ENCODE measurements at places on chromosomes 5 and 9.

- no peak for DNase-seq
Observed at GRCh38 chr5:11547730-11548129, 356.5 kb downstream of the CTNND2 start.

DNA sequence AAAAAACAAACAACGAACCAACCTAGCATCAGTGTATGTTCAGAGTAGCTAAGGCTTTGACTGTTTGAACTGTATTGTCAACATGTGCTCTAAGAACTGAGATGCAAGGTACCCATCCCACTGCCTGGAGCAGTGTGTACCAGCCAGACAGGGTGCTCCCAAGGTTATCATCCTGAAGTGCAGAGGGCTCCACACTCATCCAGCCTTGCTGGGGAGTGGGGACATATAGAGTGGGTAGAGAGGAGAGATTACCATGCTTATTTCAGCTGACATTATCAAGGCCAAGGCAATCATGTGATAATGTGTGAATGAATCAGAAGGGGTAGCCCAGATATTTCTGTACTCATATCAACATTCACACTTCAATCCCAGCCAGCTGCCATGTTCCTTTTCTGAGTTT, 68.7 kb upstream of the ZNF622 start:
- DNase-seq, result no peak

DNA sequence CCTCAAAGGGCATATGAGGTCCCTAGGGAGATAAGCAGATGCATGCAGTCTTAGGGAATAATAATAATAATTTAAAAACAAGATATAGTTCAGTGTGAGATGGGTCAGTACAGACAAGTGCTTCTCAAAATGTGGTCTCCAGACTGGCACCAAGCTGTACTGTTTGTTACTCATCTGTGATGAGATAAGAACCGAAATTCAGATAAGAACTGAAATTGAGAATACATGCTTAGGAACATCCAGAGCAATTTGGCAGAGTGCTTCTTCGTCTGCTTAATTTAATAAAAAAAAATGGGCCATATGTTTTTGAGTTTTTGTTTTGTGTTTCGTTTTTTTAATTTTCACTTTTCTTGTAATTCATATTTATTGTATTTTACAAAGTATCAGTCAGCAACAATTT, 86.5 kb upstream of the SGCD start:
- no peak for DNase-seq

DNA sequence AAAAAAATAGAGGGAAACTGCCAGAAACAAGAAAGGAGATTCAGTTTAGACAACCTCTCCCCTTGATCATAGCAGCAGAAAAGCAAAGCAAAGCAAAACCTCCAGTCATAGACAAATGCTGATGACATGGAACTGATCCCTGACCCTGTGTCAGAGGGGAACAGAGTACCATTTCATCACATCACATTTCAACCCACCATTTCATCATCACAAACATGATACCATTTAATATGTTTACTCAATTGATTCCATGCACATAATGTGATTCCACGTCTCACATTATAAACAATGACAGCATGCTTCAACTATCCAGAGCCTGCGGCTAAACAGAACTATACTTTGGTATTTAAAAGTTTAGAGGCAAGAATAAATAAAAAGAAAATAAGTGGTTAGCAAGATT, 28.7 kb upstream of the ACOT12 start:
- no peak for DNase-seq

DNA sequence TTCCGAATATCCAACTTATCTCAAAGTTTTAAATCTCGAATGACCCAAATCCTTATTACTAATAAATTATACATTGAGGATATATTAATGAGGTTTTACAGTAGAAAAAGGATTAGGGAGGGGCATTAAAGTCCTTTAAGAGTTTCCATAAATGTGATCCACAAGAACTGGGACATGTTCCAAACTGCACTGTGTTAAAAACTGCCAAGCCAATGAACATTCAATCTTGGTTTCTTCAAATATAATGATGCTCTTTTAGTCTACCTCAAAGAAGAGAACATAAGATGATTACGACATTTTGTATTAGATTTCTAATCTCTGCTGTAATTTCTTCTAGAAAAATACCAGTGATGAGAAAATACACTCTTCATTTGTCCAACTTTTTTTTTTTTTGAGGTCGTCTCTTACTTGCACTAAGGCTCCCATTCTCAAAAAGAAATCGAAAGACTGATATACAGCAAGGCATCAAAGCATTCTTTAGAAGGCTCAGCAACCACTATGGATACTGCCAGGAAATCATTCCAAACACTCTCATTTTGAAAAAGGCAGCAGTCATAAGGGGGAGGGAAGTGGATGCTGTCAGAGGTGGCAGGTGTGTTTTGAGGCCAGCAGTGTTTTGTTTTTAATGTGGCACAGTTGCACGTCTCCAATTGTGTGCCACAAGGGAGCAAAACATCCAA, 1.7 kb downstream of the PTAR1 start:
- no peak for DNase-seq

DNA sequence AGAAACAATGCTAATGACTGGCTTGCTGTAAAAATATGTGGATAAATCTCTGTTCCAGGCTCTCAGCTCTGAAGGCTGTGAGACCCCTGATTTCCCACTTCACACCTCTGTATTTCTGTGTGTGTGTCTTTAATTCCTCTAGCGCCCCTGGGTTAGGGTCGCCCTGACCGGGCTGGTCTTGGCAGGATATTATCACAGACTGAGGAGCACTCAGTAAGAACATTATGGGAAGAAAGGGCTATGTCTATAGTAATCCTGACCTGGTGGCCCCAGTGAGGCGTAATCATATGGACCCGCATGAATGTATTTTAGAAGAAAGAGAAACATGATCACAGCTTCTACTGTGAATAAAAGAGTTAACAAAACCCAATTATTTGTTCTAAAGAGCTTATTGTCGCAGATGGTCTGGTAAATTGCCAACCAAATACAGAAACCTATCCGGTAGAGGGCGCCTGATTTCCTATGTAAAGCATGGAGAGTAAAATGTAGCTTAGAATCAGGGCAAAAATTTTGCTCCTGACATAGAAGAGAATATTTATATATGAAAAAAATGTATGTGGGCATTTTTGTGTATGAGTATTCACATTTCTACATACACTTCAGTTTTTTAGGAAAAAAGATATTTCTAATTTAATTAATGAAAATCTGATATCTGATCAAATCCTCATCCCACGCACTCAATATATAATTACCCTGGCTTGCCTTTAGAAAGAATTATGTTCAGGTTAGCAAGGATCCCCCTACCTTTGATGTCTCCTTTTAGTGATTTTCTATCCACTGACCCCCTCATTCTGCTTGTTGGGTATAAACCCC, 5.8 kb upstream of the IFNA1 start:
- no peak for DNase-seq

DNA sequence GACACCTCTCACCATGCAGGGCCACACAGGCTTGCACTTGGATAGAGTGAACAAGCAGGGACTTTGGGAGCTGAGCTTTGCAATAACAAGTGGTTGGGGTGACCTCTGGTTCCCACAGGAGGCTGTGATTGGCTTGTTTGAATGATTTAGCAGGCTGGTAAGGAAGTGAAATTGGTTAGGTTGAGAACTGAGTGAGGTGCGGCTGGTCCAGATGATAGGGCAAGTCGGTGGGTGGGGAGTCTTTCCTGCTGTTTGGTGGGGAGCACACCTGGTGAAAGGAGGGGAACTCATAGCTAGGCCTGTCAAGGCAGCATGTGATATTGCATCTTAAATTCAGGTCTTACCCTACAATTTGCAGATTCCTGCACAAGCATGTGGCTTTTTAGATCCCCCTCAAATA, 794.6 kb upstream of the ZNF608 start:
- no peak for DNase-seq

DNA sequence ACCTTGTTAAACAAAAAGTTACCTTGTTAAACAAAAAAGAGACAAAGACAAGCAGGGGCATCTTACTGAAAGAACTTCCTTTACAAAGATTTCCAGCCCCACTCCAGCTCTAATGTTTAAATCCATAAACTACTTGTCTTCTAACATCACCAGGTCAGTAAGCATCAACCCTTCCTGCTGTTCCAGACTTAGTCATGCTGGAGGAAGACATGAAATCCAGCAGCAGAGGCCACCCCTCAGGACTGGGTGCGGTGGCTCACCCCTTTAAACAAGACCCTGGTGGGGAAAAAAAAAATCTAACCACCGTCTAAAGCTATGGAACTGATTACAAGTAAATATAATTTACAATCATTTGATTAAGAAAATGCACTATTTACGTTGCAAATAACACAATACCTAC, 9.1 kb downstream of the PDCL start:
- DNase-seq, result no peak

- no peak for DNase-seq
Observed at GRCh38 chr5:151660616-151661495, 25.9 kb downstream of the SPARC start.

- DNase-seq, result no peak
Observed at GRCh38 chr5:150101023-150101422, 14.7 kb upstream of the CSF1R start.

- DNase-seq, result no peak
Observed at GRCh38 chr5:60263346-60263745, 369.8 kb upstream of the PDE4D start.

DNA sequence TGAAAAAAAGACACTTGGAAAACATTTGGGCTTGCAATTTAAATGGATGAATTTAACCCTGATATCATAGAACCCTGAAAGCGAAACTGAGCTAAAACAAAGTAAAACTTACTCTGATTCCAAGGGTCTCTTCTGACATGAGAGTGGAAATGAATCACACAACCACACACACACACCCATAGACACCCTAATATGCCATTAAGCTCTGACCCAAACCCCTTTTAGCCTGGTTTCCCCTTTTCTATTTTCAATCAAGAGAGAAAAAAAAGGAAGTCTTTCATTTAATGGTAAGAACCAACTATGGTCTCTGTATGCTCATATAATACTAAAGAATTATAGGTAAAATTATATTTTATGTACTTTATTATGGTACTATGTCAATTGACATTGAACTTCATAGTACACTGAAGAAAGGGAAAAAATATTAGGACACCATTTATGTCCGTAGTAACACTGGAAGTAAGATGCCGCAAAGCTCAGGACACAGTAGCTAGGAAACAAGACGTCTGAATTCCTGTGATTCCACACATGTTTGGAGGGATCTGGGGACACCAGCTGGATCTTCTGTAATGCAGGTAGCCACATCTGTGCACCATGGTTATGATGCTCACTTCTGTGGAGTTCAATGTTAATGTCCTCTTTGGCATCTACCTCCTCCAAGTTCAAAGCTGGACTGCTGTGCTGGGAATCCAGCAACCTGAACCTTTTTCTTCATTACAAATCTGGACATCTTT, 95.8 kb downstream of the PCSK1 start:
- DNase-seq, result no peak

- no peak for DNase-seq
Observed at GRCh38 chr5:151023651-151024050, 3.3 kb downstream of the GPX3 start.

- no peak for DNase-seq
Observed at GRCh38 chr9:114016101-114016500, 62.0 kb downstream of the AMBP start.

GRCh38 chr9:72333197-72333596, 31.8 kb downstream of the ZFAND5 start:
- DNase-seq, result no peak

GRCh38 chr5:14231156-14231555, 88.0 kb downstream of the TRIO start:
- DNase-seq, result no peak

DNA sequence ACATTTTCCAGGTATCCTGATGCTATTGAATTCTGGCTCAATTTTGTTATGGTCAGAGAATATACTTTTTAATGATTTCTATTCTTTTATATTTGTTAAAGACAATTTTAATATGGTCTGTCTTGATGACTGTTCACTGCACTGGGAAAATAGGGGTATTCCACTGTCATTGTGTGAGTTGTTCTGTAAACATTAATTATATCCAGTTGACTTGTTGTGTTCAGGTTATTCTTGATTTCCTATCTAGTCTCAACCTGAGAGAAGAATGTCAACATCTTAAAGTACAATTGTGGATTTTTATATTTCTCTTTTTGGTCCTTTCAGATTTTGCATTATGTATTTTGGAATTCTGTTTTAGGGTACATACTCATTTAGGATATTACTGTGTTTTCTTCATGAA, 59.9 kb upstream of the EXOC3 start:
- DNase-seq, result no peak

DNA sequence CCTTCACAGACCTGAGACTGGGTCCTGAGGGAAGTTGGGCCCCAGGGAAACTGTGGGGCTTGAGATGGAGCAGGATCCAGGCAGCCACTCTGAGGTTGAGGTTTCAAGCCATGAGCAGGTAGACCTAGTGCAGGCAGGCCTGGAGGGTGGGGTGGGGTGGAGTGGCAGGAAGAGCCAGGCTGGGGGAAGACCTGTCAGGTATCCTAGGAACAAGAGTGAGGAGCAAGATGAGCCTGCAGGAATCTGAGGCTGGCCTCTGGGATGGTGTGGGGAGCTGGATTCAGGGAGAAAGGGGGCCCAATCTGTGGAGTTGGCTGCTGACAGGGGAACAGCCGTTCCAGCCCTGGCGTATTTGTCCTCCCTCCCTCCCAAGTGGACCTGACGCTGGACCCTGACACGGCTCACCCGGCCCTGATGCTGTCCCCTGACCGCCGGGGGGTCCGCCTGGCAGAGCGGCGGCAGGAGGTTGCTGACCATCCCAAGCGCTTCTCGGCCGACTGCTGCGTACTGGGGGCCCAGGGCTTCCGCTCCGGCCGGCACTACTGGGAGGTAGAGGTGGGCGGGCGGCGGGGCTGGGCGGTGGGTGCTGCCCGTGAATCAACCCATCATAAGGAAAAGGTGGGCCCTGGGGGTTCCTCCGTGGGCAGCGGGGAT, 9.8 kb downstream of the RACK1 start:
- DNase-seq, result no peak

DNA sequence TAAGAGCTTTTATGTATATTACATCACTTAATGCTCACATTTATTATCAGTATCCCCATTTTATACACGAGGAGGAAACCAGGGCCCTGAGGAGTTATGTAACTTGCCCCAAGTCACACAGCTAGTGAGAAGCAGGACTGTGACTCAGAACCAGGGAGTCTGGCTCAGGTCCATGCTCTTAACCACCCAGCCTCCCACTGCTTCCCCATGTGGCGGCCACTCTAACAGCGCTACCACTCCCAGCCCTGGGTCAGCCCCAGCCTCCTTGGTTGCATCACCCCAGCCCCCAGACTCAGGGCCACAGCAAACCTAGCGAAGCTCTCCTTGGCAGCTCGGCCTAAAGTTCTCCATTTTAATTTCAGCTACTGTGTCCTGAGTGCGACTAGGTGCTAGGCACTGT, 159.1 kb downstream of the PAX5 start:
- no peak for DNase-seq

GRCh38 chr9:5513966-5514616, 3.8 kb downstream of the PDCD1LG2 start:
- DNase-seq, result no peak

Data from stimulated activated CD8-positive, alpha-beta memory T cell treated with anti-CD3 and anti-CD28 coated beads, Interleukin-2, amount 100 ng/mL, for 48 hours (primary cell).